ENCODE measurements at places on chromosomes 11 and 22.

DNA sequence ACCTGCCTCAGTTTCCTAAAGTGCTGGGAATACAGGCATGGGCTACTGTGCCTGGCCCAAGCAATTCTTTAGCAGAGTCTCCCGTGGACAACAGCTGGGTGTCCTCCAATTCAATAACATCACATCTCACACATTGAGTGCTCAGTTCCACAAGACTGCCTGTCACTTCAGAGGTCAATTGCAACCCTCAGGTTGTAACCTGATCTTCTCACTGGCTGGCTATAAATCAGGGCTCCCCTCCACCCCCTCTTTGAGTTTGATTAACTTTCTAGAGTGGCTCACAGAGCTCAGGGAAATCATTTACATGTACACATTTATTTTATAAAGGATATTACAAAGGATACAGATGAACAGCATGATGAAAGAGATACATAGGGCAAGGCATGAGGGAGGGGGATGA is 68.1 kb downstream of the MCHR1 start:
- no peak for DNase-seq

DNA sequence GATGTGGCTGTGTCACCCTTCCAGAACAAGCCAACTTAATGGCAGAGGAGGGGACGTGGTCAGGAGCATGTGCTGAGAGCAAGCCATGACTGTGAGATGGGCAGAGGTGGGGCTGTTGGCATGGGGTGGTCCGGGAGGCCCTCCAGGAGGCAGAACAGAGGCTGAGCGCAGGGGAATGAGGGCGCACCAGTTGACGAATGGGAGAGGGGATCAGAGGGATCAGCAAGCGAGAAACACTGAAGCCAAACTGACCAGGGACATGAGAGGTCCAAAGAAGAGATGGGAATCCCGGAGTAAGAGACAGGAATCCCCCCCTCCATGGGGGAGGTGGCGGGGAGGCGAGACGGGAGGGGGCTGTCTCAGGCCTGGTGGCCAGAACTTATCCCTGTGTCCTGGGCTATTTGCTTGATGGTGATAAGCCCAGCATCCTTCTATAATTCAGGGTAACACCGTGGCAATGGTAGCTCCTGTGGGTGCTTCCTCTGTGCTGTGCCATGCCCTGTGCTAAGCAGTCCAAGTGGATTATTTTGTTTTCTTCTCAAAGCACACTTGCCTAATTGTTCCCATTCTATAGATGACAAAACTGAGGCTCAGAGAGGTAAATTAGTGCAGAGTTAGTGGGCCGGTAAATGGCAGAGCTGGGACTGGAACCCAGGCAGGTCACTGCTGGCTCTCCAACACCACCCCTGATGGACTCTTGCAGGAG is 83.4 kb upstream of the SHISAL1 start:
- DNase-seq, result no peak

- no peak for DNase-seq
These were observed 12.5 kb downstream of the QSER1 start for GRCh38 chr11:32905028-32905667.

DNA sequence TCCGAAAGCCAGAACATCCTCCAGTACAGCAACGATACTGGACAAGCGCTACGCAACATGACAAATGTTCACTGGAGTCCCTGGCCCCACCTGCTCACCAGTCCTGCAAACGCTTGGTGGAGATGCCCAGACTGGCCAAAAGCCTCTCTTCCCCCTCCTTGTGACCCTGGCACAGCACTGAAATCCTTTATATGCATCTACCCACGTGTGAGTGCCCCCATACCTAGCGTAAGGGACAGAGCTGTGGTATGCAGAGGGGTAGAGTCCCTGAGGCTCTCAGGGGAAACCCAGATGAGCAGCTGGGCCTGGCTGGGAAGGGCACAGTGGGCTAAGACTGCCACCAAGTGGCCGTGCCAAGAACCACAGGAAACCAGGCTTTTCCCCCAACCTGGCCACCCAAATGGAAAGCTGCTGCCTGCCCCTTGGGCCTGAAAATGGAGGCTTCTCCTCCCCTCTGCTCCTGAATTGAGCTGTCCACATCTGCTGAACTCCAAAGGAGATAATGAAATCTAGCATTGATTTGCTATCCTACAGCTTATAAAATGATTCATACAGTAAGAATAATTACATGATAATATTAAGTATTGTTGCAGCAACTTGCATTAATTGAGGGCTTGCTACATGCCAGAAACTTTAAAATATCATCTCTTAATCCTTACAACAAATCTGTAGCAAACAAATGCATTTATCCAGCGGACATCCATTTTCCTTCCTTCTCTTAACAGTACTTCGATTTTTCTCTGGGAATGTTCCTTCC is 24.8 kb upstream of the TTC12 start:
- peak; percentile 46 for DNase-seq

DNA sequence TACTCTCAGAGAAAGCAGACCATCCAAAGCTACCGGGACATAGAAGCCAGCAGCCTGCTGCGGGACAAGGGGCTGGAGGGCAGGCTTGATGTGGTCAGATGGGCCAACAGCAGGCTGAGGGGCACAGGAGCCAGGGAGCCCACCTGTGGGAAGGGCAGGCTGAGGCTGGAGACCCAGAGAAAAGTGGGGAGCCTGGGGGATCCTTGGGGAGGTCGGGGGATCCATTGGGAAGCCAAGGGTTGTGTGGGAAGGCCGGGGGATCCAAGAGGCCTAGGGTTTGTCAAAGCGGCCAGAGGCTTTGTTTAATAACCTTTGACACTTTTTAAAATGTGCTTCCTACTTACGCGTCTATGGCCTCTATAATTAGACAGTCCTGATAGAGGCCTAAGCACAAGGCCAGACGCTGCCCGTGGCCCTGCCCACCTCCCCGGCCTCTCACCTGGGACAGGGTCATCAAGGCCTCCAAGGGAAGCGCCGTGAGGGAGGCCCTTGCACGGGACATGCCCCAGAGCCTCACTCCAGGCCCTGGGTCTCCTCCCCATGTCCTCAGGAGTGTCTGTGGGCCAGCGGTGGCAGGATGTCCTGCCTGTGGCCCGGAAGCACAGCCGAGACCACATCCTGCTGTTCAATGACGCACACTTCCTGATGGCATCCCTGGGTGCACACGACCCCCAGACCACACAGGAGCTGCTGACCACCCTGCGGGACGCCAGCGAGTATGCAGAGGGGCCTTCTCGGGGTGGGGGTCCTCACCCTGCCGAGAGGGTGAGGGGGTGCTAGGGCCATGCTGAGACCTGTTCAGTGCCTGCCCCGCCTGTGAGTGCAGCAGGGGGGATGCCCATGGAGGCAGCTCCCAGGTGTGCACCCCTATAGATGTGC is 8.6 kb upstream of the GTSE1 start:
- DNase-seq, result peak; percentile 94

DNA sequence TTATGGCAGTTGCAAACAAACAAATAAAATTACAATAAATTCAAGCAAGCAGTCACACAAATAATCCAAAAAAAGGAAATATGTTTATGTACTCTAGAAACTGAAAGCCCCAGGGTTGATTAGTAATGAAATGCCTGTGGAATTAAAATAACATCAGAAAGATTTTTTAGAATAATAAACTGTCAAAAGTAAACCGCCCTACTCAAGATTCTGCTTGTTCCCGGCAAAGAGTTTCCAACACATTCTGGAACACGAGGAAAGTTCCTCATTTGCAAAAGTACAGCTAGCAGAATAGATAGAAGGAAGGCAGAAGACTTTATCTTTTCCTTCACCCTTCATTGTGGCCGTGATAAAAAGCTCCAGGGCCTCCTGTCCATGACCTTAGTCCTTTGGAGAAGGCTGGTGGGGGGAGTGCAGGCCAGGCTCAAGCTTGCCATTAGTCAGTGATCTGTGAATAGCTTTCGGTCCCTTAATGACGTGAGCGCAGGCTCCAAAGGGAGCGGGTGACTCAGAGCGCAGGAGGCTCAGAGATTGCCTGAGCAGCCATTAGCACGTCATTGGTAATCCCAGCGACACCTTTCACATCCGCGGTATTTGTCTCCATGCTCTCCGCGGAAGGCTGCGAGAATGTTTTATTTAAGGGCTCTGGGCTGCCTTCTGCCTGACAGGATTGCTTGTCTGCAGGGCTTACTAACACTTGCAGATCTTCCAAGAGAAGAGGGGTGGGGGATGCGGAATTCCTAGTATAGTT is 458.3 kb downstream of the METTL15 start:
- no peak for DNase-seq

GRCh38 chr11:119993722-119994121 is 144.2 kb downstream of the TRIM29 start:
- no peak for DNase-seq

DNA sequence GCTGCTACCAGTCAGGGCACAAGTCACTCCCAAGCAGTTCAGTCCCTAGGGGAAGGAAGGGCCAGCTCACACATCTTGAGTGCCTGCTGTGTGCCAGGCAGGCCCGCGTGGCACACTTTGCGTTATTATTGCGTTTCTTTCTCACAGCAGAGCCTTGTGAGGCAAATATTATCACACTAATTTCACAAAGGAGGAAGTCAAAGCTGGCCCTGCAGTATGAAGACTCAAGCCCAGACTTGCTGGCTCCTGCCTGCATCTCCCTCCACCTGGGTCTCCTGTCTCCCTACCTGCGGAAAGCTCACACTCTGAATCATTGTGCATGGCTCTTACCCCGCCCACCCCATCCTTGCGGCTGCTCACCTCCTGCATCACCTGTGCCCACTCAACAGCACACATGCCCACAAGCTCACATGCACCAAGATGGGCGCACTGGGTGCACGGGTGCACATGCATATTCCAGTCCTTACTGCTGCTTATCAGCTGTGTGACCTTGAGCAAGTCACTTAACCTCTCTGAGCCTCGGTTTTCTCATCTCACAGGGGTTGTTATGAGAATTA is 31.7 kb upstream of the P2RY2 start:
- DNase-seq, result no peak

DNA sequence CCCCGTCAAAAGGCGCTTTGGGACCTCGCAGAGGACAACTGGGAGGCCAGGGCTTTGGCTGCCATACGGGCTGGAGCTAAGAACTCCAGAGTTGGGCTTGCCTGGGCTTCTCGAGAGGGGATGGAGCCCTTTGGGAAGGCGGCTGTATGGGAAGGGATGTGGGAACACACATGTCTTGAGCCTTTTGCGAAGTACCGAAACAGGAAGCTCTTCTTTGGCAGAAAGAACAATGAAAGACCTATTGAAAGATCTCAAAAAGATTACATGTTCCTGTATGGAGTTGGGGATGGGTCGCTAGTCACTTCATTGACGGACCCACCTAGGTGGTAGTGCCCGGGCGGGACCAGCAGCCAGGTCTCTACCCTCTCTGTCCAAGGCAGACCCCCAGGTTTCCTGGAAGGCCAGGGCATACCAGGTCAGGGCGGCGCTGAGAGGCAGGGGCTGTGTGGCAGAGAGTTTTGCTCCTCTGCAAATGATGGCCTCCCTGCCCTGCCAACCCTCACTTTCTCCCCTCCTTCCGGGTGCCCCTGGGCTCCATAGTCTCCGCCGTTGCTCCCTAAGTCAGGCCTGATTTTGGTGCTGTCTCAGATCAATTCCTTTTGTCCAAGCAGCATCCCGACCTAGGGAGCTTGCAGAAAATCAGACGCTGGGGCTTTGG is 1.0 kb downstream of the ST14 start:
- no peak for DNase-seq

DNA sequence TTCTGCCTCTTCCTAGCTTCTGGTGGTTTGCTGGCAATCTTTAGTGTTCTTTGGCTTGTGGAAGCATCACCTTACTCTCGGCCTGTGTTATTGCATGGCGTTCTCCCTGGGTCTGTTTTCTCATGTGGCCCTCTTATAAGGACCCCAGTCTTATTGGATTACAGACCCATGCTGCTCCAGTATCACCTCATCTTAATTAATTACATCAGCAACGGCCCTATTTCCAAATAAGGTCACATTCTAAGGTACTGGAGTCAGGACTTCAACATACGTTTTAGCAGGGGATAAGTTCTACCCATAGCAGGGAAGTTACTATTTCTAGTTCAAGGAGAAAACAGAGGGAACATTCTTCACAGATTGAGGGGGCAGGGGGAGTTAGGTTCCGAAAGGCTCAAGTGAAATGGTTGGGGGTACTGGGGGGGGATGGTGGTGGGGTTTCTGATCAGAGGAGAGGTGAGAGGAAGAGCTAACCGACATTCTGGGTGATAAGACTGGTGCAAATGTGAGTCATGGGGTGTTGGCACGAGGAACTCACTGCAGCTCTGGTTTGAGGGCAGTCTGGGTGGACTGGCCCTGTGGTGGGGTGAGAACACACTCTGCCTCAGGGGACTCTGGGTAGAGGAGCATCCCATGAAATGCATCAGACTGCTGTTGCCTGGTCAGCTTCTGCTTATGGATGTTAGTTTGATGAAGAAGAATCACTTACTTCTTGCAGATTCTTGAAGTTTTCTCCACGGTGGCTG is 51.5 kb upstream of the ZBED5 start:
- no peak for DNase-seq

- no peak for DNase-seq
These were observed 75.3 kb downstream of the SC5D start for GRCh38 chr11:121367844-121368225.

- no peak for DNase-seq
These were observed 18.1 kb upstream of the RELT start for GRCh38 chr11:73358071-73358470.

- no peak for DNase-seq
These were observed 70.2 kb downstream of the NELL1 start for GRCh38 chr11:20739577-20739976.

DNA sequence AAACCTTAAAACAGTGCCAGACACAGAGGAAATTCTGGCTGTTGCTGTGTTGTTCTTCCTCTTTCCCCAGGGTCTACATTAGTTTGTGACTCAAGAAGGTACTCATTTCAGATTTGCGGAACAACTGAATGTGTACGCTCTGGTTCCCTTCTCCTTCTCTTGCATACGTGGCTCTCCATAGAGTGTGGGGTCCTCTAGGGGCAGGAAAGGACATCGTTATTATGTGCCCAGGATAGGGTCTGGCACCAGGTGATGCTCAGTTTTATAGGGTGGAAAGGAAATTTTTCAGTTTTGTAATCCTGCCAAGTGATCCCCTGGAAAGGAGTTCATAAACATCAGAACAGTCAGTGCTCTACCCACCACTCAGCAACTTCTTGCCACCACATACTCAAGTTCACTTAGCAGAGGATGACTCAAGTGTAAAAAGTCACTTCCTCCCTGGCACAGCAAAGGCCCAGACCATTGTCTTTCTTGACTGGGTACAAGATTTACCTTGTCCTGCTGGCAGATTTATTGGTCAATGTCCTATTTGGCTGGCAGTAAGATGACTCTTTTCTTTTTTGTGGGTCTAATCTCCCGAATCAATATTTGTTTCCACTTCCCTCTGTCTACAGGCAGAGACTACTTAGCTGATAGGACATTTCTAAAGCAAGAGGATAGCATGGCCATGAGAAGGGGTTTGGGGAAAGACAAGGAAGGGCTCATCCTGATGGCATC is 246.0 kb upstream of the TENM4 start:
- no peak for DNase-seq
